ENCODE measurements at places on chromosomes 5 and 9. TPM values are rescaled to one million over a fixed set of nuclear protein-coding genes. Genes with fewer than 3 reads are reported as not detected.
A peak's percentile ranks its signal among the peaks of the same experiment; 100 is the strongest.

- H3K4me3 ChIP-seq: no peak overlapping the region
- H3K27ac ChIP-seq: no peak overlapping the region
- no peaks in the 10 kb centered on the region for H3K4me1 ChIP-seq
- no peak for DNase-seq
- no peaks in the 10 kb centered on the region for H3K36me3 ChIP-seq
These were observed 197.0 kb downstream of the SYK start for GRCh38 chr9:90998573-90998972.

DNA sequence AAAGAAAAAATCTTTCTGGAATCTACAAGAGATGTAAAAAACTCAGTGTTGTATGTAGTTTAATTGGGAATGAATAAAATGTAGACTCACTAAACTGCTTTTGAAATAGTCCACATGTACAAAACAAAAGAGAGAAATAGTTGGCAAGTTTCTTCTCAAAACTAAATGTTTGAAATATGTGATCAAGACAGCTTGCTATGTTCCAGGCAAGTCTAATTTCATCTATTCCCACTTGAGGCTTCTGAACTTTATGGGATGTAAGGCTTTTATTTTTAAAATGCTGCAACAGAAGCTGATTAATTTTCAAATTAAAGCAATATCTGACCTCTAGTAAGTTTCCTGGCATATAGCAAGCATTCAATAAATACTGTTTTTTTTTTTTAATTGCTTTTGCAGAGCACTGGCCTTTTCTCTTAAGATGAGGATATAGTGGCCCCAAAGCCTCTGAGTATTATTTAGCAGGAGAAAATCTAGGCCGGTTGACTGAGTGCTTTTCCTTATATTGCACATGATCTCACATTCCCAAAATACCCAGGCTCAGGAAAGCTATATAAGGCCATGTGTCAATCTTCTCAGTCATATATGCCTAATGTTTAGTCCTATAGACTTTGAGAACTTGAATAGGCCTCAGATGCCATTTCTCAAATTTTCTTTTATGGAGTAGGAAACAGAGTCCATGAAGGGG is 183.2 kb downstream of the NTRK2 start:
- peak overlapping the region; percentile 35 for H3K27ac ChIP-seq
- H3K4me3 ChIP-seq: no peak overlapping the region
- no peaks in the 10 kb centered on the region for H3K36me3 ChIP-seq

The RETREG1 gene
- 2.9 TPM for total RNA-seq

DNA sequence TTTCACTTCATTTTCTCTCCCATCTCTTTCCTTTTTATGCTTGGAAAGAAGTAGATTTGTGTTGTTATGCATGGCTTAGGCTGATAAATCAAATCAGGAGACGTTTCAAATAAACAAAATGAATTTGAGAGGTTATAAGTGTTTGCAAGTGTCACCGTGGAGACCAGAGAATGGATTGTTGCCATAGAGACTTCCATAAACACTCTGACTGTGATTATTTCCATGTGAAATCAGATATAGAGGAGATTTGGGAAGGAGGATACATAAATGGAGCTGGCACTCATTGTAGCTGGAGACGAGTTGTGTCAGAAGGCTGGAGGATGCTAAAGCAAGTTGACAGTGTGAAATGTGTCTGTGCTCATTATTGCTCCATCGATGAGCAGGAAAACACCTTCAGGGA is 84.2 kb upstream of the PCSK1 start:
- no peak overlapping the region for H3K27ac ChIP-seq
- H3K4me3 ChIP-seq: no peak overlapping the region
- H3K27me3 ChIP-seq: no peaks in the 10 kb centered on the region
- no peaks in the 10 kb centered on the region for H3K4me1 ChIP-seq

GRCh38 chr5:170439223-170439943 is 50.2 kb upstream of the KCNMB1 start:
- H3K27me3 ChIP-seq: no peaks in the 10 kb centered on the region
- H3K4me3 ChIP-seq: no peak overlapping the region
- no peaks in the 10 kb centered on the region for H3K36me3 ChIP-seq
- no peaks in the 10 kb centered on the region for H3K4me1 ChIP-seq
- DNase-seq: no peak
- no peak overlapping the region for H3K27ac ChIP-seq

GRCh38 chr5:17398431-17398830 is 99.6 kb upstream of the TAF11L2 start:
- no peaks in the 10 kb centered on the region for H3K36me3 ChIP-seq
- no peaks in the 10 kb centered on the region for H3K4me1 ChIP-seq
- no peak overlapping the region for H3K4me3 ChIP-seq
- H3K27me3 ChIP-seq: no peaks in the 10 kb centered on the region
- H3K27ac ChIP-seq: no peak overlapping the region

The SETD9 gene
- 16.8 TPM for total RNA-seq

The ACER2 gene
- 1.4 TPM for total RNA-seq

The SOHLH1 gene
- not detected for total RNA-seq

The IL13 gene
- total RNA-seq: not detected

DNA sequence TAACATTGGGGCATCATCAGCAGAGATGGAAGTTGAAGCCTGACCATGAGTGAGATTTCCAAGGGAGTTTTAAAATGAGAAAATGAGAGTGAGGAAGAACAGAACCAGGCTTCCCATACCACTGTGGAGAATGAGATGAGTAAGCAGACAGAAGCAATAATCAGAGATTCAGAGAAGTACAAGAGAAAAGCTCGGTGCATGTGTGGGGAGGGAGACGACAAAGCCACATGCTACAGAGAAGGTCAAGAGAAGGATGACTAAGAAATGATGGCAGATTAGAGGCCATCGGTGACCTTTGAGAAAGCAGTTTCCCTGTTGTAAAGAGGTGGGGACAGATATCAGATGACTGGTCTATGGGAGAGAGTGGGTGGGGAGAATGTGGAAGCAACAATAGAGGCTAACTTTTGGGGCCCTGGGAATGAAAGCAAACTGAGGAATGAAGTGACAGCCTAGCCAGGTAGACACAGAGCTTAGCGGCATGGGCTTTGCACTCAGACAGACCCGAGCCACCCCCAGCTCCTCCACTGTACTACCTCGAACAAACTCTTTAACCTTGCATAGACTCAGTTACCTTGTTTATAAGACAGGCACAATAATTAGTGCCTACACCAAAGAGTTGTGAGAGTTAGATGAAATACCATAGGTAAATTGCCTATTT is 207.7 kb downstream of the PIK3R1 start:
- no peak for DNase-seq
- H3K27me3 ChIP-seq: no peaks in the 10 kb centered on the region
- no peak overlapping the region for H3K4me3 ChIP-seq
- no peaks in the 10 kb centered on the region for H3K36me3 ChIP-seq
- H3K27ac ChIP-seq: no peak overlapping the region
- peaks cover 13% of the 10 kb centered on the region for H3K4me1 ChIP-seq

DNA sequence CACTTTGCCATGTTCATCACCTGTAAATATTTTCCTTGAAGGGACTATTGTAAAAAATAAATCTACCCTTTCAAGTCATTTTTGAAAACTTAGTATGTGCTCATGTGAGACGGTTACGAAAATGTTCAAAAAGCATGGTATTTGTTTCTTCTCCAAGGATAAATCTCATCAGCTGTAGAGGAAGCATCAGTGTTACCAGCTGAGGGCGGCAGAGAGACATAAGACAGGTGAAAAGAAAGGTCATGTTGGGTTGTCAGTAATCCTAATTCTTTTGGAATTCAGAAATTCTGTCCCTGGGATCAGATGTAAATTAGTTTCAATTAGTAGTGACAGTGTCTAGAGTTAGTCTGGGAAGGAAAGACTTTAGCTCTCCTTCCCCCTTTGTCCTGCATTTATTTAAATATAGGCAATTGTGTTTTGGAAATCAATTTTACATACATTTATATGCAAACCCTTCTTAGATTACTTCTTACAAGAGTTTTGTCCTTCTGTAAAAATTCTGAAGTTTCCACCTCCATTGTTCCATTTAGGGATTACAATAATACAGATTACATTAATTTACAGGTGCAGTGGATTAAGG is 791.9 kb upstream of the CDH6 start:
- no peaks in the 10 kb centered on the region for H3K36me3 ChIP-seq
- no peaks in the 10 kb centered on the region for H3K4me1 ChIP-seq
- H3K4me3 ChIP-seq: no peak overlapping the region
- no peak overlapping the region for H3K27ac ChIP-seq

The COL23A1 gene
- 4.3 TPM for total RNA-seq
